ENCODE measurements at places on chromosomes 12 and 14.

DNA sequence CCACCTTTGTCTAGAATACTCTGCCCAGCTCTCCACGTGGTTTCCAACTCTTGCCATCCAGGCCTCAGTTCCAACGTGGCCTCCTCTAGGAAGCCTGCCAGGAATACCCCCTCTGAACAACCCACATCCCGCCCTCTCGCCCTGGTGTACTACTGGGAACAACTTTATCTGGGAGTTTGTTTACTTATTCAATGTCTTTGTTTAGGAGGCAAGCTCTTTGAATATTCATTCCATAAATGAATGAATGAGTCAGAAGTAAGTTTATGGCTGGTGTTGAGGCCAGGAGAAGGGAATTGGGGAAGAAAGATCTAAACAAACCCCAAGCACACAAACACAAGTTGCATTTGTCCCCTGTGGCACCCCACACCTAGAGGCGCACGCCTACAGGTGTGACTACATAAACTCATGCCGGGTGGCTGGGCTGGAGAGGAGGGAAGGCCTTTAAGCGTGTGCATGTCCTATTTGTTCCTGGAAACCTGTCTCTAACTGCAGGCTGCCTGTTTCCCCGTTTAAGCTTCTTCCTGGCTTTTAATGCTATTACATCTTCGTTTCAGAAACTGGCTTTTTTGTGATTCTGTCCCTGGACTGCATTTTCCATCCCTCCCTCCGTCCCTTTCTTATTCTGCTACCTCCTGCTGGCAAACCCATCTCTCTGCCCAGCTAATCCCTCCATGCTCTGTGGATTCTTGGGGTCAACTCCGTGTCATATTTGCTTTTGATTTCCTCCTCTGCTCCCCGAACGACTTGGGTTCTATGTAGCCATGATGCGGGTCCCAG, 57.9 kb downstream of the FZD10 start:
- peaks cover 30% of the 10 kb centered on the region for H3K4me1 ChIP-seq
- peak overlapping the region; percentile 26 for H3K4me3 ChIP-seq
- H3K36me3 ChIP-seq: peaks cover 54% of the 10 kb centered on the region
- peaks cover 55% of the 10 kb centered on the region for H3K27me3 ChIP-seq
- no peak overlapping the region for H3K27ac ChIP-seq

DNA sequence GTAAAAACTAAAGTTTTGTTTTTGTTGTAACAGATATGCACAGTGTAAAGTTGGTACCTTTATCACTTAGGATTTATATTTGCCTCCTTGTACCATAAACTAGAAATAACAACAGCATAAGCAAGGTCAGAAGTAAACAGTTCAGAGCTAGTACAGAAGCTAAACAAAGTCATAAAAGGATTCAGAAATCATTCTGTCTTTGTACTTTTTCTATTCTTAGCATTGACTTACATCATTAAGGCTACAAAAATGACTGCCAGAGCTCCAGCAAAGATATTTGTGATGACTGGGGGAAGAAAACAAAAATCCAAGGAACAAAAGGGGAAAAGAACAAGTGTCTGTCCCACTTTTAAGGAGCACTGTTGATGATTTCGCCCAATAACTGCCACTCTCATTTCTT, 347.2 kb downstream of the CCDC91 start:
- H3K27ac ChIP-seq: no peak overlapping the region
- no peak for DNase-seq
- H3K27me3 ChIP-seq: no peaks in the 10 kb centered on the region
- H3K4me1 ChIP-seq: peaks cover 5% of the 10 kb centered on the region

GRCh38 chr12:116282371-116283286, 5.1 kb upstream of the MED13L start:
- no peak overlapping the region for H3K4me3 ChIP-seq
- no peak for DNase-seq
- peaks cover 50% of the 10 kb centered on the region for H3K4me1 ChIP-seq
- no peak overlapping the region for H3K27ac ChIP-seq

DNA sequence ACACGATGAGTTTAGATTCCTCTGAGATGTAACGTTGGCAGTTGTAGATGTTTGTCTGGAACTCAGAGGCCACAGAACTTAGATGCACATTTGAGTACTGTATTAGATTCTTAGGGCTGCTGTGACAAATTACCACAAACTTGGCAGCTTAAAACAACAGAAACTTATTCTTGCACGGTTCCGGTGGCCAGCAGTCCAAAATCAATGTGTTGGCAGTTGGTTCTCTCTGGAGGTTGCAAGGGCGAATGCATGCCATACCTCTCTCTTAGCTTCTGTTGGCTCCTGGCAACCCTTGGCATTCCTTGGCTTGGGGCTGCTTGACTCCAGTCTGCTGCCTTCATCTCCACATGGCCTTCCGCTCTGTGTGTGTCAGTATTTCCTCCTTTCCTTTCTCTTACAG, 118.9 kb downstream of the C12orf75 start:
- no peak overlapping the region for H3K4me3 ChIP-seq
- DNase-seq: no peak
- H3K27ac ChIP-seq: no peak overlapping the region
- H3K36me3 ChIP-seq: 0 out of 2 replicates have a peak, but pooled peaks cover 4% of the 10 kb centered on the region
- H3K4me1 ChIP-seq: peaks cover 23% of the 10 kb centered on the region

GRCh38 chr12:54857406-54857805, 3.1 kb downstream of the MUCL1 start:
- no peak for DNase-seq
- H3K36me3 ChIP-seq: no peaks in the 10 kb centered on the region
- no peak overlapping the region for H3K27ac ChIP-seq
- no peak overlapping the region for H3K4me3 ChIP-seq
- H3K27me3 ChIP-seq: peaks cover 53% of the 10 kb centered on the region
- H3K4me1 ChIP-seq: peaks cover 21% of the 10 kb centered on the region

DNA sequence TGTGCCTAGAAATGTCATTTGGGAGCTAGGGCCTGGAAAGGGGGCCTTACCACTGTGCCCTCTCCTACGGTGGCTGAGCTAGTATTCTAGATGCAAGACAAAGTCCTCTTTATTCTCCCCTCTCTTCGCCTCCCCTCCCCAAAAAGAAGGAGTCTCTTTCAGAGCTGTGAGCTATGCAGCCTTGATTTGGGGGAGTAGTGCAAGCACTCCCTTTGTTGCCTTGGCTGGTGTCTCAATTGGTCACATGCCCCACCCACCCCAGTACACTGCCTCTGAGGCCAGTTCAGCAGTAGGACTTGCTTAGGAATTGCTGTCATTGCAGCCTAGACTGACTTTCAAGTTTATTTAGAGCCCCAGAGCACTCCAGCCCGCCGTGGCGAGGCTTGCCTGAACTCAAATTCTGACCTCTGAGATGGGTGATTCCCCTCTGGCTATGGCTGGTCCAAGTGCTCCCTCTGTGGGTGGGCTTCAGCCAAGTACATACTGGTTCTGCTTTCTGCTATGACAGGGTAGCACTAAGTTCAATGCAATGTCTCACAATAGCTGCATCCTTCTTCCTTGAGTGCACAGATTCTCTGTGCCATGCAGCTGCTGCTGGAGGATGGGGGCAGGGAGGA, 37.0 kb upstream of the FBXO33 start:
- H3K4me1 ChIP-seq: peaks cover 6% of the 10 kb centered on the region
- no peak overlapping the region for H3K27ac ChIP-seq
- DNase-seq: peak; percentile 56
- no peak overlapping the region for H3K4me3 ChIP-seq

DNA sequence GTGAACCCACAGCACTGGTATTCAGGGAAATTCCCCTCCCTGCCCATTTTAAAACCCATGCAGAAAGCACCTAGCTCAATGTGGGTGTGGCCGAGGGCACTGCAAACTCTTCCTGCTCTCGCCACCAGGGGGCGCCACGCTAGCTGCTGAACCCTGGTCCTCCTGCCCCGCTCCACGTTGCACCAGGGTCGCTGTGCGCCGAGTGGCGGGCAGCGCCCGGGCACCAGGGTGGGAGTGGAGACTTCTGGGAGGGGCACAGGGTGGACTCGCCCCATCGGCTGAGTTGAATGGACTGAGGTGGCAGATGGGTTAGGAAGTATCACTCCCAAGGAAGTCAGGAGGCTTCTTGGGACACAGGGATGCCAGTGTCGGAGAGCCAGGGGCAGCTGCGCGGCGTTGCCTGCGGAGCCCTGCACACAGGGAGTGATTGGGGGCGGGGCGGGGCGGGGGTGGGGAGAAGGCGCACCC, 48.1 kb upstream of the BCL11B start:
- H3K4me1 ChIP-seq: peaks cover 19% of the 10 kb centered on the region
- no peaks in the 10 kb centered on the region for H3K27me3 ChIP-seq
- H3K27ac ChIP-seq: no peak overlapping the region
- H3K4me3 ChIP-seq: no peak overlapping the region
- no peaks in the 10 kb centered on the region for H3K36me3 ChIP-seq

DNA sequence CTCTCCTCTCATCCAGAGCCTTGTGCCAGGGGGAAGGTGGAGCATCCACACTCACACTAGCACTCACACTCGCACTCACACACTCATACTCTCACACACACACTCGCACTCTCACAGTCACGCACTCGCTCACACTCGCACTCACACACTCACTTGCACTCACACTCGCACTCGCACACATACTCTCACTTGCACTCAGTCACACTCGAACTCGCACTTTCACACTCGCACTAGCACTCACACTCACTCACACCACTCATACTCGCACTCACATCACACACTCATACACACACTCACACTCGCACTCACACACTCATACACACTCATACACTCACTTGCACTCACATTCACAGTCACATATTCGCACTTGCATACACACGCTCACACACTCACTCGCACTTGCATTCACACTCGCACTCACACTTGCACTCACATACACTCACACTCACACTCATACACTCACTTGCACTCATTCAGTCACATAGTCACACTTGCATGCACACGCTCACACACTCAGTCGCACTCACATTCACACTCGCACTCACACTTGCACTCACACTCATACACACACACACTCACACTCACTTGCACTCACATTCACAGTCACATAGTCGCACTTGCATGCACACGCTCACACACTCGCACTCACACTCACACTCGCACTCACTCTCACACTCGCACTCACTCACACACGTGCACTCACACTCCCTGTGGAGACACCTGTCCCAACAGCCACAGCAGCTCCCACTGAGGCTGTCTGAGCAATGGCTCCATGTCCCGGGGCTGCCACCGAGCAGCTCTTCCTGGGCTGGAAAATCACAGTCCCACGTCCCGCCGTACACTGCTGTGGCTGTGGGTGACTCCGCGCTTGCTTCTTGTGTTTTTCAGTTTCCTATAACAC, 12.3 kb upstream of the RIMBP2 start:
- no peak overlapping the region for H3K4me3 ChIP-seq
- peaks cover 6% of the 10 kb centered on the region for H3K27me3 ChIP-seq
- H3K36me3 ChIP-seq: peaks cover 12% of the 10 kb centered on the region
- no peak overlapping the region for H3K27ac ChIP-seq
- DNase-seq: no peak
- peaks cover 6% of the 10 kb centered on the region for H3K4me1 ChIP-seq

DNA sequence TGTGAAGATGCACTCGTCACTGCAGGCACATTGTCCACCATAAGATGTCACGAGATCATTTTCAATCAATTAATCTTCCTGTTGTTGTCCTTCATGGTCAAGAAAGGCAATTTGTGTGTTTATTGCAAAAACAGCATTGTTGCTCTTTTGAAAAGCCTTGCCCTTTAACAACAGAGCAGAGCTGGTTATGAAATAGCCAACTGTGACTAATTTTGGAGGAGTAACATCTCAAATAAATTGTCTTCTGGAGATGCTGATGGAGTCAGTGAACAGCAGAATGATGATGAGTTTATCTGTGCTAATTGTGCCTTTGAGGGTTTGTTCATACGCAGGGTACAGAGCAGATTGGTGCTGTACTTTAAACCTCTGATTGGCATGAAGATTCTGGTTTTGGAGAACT, 88.3 kb upstream of the E2F7 start:
- DNase-seq: no peak
- H3K27ac ChIP-seq: no peak overlapping the region
- peaks cover 6% of the 10 kb centered on the region for H3K4me1 ChIP-seq
- no peaks in the 10 kb centered on the region for H3K36me3 ChIP-seq

DNA sequence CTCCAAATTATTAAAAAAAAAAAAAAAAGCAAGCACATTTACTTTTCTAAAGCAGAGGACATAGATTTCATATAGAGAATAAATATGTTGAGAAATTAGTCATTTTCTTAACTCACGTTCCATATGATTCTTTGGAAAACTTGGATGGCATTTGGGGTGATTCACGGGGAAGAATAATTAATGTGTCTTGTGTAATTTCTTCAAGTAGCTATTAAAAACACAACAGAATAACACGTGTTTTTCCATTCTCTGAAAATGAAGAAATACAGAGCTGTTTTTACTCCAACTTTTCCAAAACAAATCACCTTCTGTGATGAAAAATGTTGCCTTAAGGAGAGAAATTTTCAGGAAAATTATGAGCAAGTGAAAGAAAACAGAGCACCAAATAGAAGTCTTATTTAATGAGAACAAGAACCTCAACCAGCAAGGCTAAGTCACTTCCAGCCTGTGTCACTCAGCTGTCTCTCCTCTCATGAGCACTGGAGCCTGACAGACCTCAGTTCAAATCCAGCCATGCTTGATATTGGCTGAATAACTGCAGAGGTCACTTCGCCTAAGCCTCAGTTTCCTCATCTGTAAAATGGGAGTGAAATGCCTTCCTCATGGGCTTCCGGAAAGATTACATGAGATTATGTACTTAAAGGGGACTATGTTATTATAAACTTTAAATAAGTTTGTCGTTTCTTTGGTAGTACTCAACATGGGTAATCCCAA, 42.8 kb upstream of the NUAK1 start:
- H3K36me3 ChIP-seq: no peaks in the 10 kb centered on the region
- H3K4me3 ChIP-seq: no peak overlapping the region
- no peak overlapping the region for H3K27ac ChIP-seq
- DNase-seq: no peak

DNA sequence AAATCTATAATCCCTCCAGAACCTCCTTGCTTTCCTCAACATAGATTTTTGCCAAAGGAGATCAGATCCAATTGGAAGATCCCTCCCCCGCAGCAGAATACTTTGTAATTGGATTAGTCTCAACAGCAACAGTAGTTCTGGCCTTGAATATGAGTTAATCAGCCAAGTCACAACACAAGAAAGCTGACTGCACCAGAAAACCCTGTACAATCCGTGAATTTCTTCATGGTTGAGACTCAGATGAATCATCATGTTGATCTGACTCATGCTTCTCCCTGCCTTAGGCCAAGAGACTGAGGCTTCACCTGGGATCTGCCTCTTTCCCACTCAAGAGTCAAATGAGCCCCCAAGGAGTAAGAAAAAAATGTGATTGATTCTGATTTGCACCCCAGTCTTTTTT, 3.0 kb upstream of the METTL17 start:
- no peak overlapping the region for H3K27ac ChIP-seq
- H3K4me3 ChIP-seq: no peak overlapping the region
- peaks cover 8% of the 10 kb centered on the region for H3K36me3 ChIP-seq
- peaks cover 15% of the 10 kb centered on the region for H3K4me1 ChIP-seq

- no peaks in the 10 kb centered on the region for H3K27me3 ChIP-seq
- no peak for DNase-seq
- no peaks in the 10 kb centered on the region for H3K36me3 ChIP-seq
Observed at GRCh38 chr14:104158827-104159798, 20.7 kb downstream of the KIF26A start.

GRCh38 chr12:53218551-53219291, 11.7 kb upstream of the ITGB7 start:
- H3K36me3 ChIP-seq: peaks cover 6% of the 10 kb centered on the region
- H3K27ac ChIP-seq: peak overlapping the region; percentile 52
- H3K4me1 ChIP-seq: peaks cover 75% of the 10 kb centered on the region
- DNase-seq: no peak
